ENCODE measurements at places on chromosomes 12 and 14. TPM values are rescaled to one million over a fixed set of nuclear protein-coding genes. Genes with fewer than 3 reads are reported as not detected.

GRCh38 chr14:37553935-37554550 is 41.0 kb downstream of the FOXA1 start:
- no peaks in the 10 kb centered on the region for H3K4me1 ChIP-seq
- no peak overlapping the region for H3K4me3 ChIP-seq
- ATAC-seq: no peak
- H3K27ac ChIP-seq: no peak overlapping the region
- no peaks in the 10 kb centered on the region for H3K36me3 ChIP-seq
- H3K27me3 ChIP-seq: no peaks in the 10 kb centered on the region

DNA sequence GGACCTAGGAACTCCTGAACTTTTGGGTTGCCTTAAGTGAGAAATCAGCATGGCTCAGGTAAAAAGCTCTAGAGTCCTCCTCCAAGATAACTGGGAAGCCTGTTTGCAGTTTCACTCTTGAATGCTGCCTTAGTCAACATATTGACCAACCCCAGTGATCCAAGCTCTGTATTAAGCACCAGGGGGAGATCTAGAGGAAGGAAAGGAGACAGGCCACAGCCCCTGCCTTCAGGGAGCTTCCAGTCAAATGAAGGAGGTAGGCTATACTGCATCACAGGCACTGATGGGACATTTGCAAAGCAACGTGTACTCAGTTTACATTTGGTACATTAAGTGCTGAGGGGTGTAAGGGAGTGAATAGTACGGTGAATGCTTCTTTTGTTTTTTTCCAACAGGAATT is 1.2 kb upstream of the CSAD start:
- H3K4me3 ChIP-seq: peak overlapping the region; percentile 67
- H3K36me3 ChIP-seq: no peaks in the 10 kb centered on the region
- H3K4me1 ChIP-seq: peaks cover 36% of the 10 kb centered on the region
- no peak for ATAC-seq

GRCh38 chr12:95239216-95239615 is 21.6 kb downstream of the VEZT start:
- peaks cover 63% of the 10 kb centered on the region for H3K4me1 ChIP-seq
- no peak overlapping the region for H3K4me3 ChIP-seq
- H3K27me3 ChIP-seq: no peaks in the 10 kb centered on the region
- peaks cover 20% of the 10 kb centered on the region for H3K36me3 ChIP-seq
- no peak for ATAC-seq
- no peak overlapping the region for H3K27ac ChIP-seq

- H3K27me3 ChIP-seq: peaks cover 10% of the 10 kb centered on the region
- H3K4me3 ChIP-seq: no peak overlapping the region
- no peak for ATAC-seq
Measured at GRCh38 chr14:78737601-78738000, 567.4 kb downstream of the NRXN3 start.

- H3K27me3 ChIP-seq: no peaks in the 10 kb centered on the region
- no peak for ATAC-seq
- H3K4me1 ChIP-seq: no peaks in the 10 kb centered on the region
Measured at GRCh38 chr14:71113376-71113775, 206.1 kb downstream of the PCNX1 start.

DNA sequence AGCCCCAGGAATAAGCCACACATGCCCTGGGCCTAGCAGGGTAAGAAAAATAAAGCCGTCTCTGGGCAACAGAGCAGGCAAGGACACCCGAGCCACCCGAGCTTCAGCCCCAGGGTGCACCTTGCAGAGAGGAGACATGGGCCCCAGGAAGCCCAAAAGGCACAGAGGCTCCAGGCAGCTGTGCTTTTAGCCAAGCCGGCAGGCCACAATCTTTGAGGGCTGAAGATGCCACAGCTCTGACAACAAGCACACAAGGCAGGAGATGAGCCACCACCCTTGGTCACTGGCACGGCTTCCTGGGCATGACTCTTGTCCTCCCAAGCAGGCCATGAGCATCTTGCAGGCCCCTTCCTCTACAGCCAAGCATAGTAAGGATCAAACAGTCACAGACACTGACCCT is 86.3 kb downstream of the ITPK1 start:
- ATAC-seq: no peak
- no peak overlapping the region for H3K4me3 ChIP-seq
- peaks cover 44% of the 10 kb centered on the region for H3K4me1 ChIP-seq
- no peaks in the 10 kb centered on the region for H3K36me3 ChIP-seq
- peak overlapping the region; percentile 48 for H3K27ac ChIP-seq

DNA sequence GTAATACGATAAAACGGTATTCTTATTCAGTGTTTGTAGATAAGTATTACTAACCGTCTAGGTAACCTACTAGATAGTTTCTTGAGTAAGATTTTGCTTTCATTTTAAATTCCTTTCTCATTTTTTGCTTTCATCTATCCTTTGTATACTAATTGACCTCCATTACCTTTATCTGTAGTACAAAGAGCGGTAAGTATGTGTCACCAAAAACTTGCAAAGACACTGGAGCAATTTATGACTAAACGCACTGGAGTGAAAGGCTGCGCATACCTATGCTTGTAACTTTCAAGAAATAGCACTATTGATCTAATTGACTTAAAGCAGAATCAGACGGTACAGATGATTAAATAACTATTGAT is 1.7 kb downstream of the ARHGAP5 start:
- no peak for ATAC-seq
- peaks cover 12% of the 10 kb centered on the region for H3K4me1 ChIP-seq
- peak overlapping the region; percentile 96 for H3K4me3 ChIP-seq

Gene TARBP2
- 19.6 TPM for total RNA-seq

Gene SLC22A17
- 29.9 TPM for total RNA-seq

Gene TEAD4
- total RNA-seq: 25.3 TPM

Gene DCN
- 1,716 TPM for total RNA-seq

Measured in gastroesophageal sphincter (tissue), 4 donors.